ENCODE measurements at places on chromosomes 2 and 18.

GRCh38 chr2:211955648-211956047 is 583.0 kb downstream of the ERBB4 start:
- no peak for DNase-seq

- no peak for DNase-seq
Measured at GRCh38 chr2:135903650-135904049, 27.4 kb upstream of the MCM6 start.

- no peak for DNase-seq
Measured at GRCh38 chr2:214193943-214194342, 216.9 kb upstream of the VWC2L start.

GRCh38 chr2:112910219-112910618 is 746 bp upstream of the IL37 start:
- DNase-seq, result no peak

GRCh38 chr18:13372531-13372951 is 154.0 kb downstream of the LDLRAD4 start:
- no peak for DNase-seq

GRCh38 chr18:61635901-61636528 is 256.8 kb downstream of the RNF152 start:
- DNase-seq, result peak; percentile 47

GRCh38 chr2:186733414-186733813 is 39.6 kb downstream of the FAM171B start:
- no peak for DNase-seq

- DNase-seq, result no peak
Measured at GRCh38 chr18:44799382-44799906, 118.8 kb downstream of the SETBP1 start.

DNA sequence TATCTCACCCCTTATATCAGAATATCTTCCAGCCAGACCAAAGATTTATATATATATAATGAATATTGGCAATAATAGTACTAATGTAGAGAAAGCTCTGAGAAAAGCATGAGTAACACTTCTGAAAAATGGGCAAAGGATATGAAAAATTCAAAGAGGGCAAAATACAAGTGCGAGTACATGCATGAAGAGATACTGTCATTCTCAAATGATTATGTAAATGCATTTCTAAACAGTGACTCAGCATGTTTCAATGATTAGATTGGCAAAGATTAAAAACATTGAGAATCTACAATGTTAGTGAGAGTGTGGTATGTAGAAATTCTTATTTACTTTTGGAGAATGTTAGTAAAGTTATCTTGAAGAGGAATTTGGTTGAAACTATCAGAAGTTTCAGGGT is 118.3 kb upstream of the NEDD4L start:
- DNase-seq, result no peak

- no peak for DNase-seq
Measured at GRCh38 chr2:37629529-37629928, 41.9 kb downstream of the CDC42EP3 start.

DNA sequence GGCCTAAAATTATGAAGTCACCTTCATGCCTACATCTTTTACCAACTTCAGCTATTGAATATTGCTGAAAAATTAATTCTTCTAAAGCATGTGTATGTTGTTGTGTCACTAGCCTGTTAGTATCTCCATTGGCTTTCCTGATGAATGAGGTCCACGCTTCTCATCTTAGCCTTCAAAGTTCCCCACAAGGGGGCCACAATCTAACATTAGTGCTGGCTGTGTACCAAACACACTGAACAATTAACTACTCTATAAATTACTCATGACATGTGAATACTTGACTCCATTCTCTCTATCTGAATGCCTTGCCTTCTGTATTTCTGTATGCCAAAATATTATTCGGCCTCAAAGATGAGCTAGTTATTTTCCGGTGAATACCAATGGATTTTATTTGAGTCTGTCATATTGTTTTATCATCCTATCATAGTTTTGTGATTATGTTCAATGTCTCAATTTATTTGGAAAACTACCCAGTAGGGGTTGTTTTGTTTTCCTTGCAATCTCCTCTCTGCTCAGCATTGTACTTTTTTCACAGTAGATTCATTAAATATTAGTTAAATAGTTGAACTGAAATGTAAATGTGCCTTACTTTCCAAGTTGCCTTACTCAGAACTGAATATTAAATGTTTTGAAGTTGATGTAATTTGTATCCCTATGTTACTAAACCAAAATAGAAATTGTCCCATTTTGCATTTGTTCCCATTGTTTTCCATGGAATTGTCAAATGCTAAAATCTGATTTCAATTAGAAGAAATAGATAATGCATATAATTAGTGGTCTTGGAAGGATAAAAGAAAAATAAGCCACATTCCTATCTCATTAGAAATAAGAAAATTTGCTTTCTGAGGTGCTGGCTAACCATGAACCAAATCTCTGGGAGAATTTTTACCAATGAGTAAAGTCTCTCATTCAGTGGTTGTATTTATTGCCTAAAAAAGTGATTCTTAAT is 208.4 kb upstream of the COL3A1 start:
- DNase-seq, result no peak

DNA sequence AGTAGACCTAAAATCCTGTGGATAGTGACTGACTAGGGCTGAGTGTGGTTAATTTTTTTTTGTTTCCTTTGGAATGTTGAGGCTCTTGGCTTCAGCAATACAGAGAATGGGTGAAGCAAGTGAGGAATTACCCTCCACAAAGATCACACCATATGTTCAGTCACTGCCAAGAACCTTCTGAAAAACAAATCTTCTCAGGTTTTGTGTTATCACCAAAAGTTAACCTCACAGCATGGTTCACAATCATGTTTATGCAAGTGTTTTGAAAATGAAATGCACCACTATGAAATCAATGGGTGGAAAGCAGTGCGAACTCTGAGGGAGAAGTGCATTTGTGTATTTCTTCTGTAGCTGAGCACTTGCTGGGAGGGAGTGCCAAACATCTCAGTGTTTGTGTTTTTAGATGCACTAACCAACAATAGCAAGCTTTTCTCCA is 44.4 kb downstream of the SPATS2L start:
- DNase-seq, result no peak

GRCh38 chr2:144181001-144181400 is 338.9 kb downstream of the ZEB2 start:
- DNase-seq, result no peak

- no peak for DNase-seq
Measured at GRCh38 chr2:232809349-232810124, 33.2 kb upstream of the KCNJ13 start.

- DNase-seq, result no peak
Measured at GRCh38 chr18:29104671-29105070, 927.7 kb upstream of the CDH2 start.

GRCh38 chr2:176692533-176692932 is 423.3 kb downstream of the MTX2 start:
- DNase-seq, result no peak

DNA sequence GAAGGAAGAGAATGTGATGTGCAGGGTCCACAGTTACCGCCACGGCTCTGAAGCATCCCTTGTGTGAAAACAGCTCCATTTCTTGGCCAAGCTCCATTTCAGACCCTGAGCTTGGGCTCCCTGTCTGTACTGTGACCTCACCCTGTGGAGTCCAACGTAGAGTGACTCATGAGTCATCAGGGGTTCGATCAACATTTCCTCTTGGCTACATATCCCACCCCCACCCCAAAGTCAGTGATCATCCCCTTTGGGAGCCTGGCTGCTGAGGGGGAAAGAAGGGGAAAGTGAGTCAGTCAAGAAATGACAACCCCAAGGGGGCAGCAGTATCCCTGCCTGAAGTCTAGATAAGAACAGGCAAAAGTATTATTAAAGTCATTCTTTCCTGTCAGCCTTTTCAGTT is 62.2 kb downstream of the PAPOLG start:
- DNase-seq, result no peak

Data from right renal pelvis (tissue), 4 donors.